Stimulated activated CD4-positive, alpha-beta T cell treated with anti-CD3 and anti-CD28 coated beads, Interleukin-1b, Interleukin-23, amount 100 ng/mL, for 4 hours (primary cell): ENCODE measurements at places on chromosomes 2 and 18.

DNA sequence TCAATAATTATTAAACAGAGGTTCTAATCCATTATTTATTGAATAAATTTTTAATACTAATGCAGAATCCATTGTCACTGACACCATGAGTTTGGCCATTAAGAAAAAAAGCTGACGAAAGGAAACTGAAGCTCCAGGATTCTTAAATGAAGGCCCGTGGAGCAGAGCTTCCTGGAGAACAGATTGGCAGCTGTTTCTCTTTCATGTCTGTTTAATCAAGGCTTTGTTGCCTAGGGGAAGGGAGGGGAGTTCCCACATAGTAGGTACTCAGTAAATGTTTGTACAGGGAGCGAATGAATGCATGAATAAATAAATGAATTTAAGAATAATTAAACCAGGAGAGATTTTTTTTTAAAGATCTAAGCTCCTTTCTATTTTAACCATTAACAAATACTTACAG lies 315.1 kb upstream of the KLHL29 start:
- no peak for DNase-seq

DNA sequence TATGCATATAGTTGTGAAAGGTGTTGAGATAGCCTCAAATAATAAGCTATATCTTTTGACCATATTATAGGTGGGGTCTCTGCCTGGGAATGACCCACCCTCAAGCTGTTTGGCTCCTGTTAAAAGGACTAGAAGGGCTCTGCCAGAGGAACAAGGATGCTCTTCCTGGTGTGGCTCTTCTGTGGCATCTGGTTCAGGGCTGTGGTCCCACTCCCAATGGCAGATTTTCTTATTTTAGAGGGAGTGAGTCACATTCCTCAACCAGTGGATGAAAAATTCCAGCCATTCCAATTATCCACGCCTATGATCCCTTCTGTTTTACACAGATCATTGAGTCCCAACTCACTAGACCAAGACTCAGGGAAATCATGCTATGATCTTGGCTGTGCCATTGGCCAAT lies 119.9 kb downstream of the PARD3B start:
- no peak for DNase-seq

DNA sequence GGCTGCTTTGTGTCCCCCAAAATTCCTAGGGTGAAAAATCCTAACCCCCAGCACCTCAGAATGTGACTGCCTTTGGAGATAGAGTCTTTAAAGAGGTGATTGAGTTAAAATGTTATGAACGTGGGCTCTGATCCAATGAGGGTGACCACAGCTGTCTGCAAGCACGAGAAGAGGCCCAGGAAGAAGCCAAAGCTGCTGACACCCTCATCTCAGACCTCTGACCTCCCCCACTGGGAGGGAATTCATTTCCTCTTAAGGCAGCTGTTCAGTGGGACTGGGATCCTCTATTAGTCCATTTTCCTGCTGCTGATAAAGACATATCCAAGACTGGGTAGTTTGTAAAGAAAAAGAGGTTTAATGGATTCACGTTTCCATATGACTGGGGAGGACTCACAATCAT lies 544.4 kb downstream of the DCDC2C start:
- DNase-seq = no peak

DNA sequence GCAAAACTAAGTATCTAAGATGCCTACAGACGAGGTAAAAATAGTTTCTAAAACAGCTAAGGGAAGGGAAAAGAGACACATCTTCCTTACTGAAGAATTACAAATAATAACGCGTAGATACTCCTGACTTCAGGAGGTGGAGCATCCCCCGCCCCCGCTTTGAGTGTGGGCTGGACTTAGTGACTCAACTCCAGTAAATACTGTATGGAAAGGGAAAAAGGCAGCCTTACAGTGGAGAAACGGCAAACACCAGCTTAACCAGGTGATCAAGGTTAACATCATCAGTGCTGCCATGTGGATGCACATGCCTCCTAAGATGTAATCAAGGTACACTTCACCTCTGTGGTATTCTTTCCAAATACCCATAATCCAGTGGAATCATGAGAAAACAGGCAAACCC lies 47.9 kb downstream of the HADHB start:
- no peak for DNase-seq

- DNase-seq = no peak
These were observed 28.2 kb downstream of the LPIN1 start for GRCh38 chr2:11774600-11774999.

GRCh38 chr2:20671036-20671735 lies 4.2 kb downstream of the GDF7 start:
- no peak for DNase-seq

- DNase-seq = no peak
These were observed at the start of gene FER1L5 for GRCh38 chr2:96642564-96643360. TSS of gene FER1L5 (plus strand) at chr2:96642764. CDS start at chr2:96642837, 73 bp downstream.

- DNase-seq = no peak
These were observed 7.0 kb upstream of the SP3 start for GRCh38 chr2:173972165-173972564.

- no peak for DNase-seq
These were observed 369.2 kb downstream of the GALNT13 start for GRCh38 chr2:154240921-154241379.

- no peak for DNase-seq
These were observed 29.9 kb upstream of the REG3A start for GRCh38 chr2:79189465-79189864.

- no peak for DNase-seq
These were observed 441.1 kb downstream of the LRATD1 start for GRCh38 chr2:15073664-15074063.

GRCh38 chr2:162217598-162217997 lies 25.6 kb downstream of the FAP start:
- no peak for DNase-seq

DNA sequence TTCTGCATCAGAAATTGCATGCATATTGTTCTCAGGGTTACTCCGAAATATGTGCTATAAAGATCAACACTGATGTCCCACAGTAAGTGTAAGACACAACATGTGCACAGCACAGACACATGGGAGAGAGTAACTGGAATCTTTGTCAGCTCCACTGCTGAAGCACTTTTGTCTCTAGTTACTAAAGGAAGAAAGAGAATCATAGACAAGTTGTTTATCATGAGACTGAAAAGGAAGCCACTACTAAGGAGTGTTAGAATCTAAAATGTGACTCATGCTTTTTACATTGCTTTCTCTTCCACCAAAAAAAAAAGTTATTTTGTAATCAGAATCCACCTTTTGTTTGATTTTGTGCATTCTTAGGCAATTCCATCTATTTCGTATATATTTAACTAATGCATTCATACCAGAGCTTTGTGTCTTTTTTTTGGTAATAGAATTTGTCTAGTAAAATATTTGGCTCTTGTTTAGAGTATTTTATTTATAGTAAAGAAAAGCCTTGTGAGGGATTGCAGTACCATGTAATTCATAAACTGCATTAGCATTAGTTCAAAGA lies 502.4 kb downstream of the FBXO15 start:
- no peak for DNase-seq

DNA sequence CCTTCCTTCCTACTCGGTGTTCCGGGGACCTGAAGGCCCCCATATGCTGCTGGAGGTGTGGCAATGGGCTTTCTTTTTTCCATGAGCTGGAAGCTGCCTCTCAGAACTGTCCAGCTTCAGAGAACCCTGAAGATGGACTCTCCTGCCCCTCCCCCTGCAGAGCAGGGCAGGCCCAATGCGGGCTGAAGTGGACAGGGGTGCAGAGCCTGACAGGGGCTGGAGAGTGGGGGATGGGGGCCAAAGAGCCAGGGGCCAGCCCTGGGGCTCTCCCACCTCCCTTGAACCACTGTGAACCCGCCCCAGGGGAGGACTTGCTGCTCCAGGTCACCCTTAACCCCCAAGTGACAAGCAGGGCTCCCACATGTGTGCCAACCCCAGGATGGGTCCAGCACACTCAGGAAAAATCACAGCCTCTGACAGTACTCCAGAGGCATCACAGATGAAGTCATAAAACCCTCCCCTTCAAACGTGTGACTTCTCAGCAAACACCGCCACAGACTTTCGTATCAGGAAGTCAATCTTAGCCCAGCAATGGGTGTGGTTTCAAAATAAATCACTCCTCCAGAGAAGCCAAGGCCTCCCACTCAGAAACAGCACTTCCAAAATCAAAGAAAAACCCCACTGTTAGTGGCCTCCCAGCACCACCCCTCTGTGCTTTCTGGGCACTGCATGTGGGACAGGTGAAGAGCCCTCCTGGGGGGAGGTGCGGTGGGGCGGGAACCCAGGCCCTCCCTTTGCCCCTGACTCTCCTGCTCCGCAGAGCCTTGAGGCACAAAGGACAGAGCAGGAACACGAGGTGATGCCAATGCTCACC lies 135.8 kb downstream of the HDAC4 start:
- DNase-seq = no peak

DNA sequence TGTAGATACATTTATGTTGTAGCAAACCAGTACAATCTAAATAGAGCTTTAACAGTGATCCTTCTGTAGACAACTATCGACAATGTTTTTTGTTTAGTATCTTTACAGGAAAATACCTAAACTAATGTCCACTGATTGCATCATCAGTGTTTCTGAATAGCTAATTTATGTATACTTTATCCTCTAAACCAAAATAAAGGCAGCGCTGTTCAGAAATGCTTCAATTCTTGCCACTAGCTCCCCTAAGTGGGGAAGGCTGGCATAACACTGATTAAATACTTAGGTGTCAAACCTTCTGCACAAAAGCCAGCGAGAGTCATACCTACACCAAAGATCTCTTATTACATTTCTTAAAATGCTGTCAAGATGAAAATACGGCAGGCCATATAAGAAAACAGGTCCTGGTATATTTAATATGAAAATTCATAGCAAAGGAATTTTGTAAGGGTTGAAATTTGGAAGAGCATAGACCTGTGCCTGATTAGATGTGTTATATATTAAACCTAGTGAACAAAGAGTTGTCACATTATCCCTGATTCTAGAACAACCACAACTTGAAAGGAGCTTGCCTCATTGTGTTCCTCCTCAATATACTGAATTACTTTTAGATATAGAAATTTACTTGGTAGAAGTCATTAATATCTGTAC lies 1693.4 kb upstream of the SLC39A10 start:
- no peak for DNase-seq

DNA sequence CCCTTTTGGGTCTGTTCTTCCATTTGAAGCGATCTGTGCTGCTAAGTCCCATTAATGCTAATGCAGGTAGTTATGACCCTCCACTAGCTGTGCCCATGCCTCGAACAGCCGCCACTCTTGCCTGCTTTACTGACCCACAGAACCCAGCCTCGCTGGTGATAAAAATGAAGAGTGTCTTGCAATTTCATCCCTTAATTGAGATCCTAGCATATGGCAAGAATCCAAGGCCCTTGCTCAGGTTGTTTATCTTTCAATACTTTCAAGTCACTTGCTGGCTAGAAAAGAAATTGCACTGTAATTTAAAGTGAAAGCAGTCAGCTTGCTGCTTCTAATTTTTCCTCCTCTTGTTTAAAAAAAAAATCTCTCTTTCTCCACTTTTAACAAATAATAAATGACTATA lies 73.6 kb downstream of the ZNF521 start:
- no peak for DNase-seq

GRCh38 chr2:236205867-236206645 lies 37.9 kb upstream of the GBX2 start:
- DNase-seq = no peak

- no peak for DNase-seq
These were observed 22.5 kb upstream of the MTA3 start for GRCh38 chr2:42545841-42546390.

DNA sequence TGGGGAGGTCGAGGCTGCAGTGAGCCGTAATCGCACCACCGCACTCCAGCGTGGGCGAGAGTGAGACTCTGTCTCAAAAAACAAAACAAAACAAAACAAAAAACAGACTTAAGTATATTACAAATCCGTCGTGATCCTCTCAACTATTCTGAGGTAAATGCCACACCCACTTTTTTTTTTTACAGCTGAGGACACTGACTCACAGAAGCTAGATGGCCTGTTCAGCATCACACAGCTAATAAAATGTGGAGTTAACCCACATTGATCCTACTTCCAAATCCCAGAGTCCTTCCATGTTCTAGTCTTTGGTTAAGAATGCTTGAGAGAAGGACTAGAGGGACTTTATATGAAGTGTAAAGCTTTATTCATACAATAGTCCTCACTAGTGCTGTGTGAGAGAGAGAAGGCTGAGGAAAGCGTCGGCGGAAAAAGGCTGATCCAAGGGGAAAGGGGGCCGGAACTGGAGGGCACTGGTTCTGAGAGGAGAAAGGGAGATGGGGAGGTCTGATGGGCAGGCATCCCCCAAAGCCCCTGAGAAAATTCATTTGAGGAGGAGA lies 627 bp downstream of the RNF25 start:
- no peak for DNase-seq

- DNase-seq = no peak
These were observed 83.3 kb downstream of the EML4 start for GRCh38 chr2:42252464-42252863.

DNA sequence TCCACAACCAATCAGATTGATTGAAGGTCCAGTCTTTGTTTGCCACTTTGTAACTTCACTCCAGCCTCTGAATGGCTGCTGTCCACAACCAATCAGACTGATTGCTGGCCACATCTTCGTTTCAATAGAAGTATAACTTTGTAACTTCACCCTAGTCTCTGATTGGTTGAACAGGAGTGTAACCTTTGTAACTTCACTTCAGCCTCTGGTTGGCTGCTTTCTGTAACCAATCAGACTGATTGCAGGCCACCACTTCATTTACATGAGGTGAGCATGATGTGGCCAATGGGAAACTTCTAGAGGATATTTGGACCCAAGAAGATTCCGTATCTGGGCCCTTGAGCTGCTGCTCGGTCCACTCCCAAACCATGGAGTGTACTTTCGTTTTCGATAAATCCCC lies 16.9 kb upstream of the ALPP start:
- no peak for DNase-seq

DNA sequence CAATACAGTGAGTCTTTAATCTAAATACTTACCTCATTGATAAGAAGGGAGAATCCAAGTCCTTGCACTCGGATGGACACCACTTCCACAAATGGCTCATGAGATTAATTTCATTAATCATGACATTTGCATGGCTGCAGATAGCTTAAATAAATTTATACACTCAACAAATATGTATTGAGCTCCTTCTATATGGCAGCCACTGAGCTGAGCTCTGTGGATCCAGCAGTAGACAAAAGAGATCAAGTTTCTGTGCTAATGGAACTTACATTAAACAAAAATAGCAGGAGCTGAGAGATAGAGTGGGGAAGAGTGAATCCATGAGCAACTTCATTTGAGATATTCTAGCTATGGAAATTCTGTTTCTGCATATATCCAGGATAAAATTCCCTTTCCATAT lies 44.4 kb downstream of the RAB27B start:
- no peak for DNase-seq

GRCh38 chr18:76347341-76347740 lies 147.7 kb downstream of the ZNF516 start:
- no peak for DNase-seq

DNA sequence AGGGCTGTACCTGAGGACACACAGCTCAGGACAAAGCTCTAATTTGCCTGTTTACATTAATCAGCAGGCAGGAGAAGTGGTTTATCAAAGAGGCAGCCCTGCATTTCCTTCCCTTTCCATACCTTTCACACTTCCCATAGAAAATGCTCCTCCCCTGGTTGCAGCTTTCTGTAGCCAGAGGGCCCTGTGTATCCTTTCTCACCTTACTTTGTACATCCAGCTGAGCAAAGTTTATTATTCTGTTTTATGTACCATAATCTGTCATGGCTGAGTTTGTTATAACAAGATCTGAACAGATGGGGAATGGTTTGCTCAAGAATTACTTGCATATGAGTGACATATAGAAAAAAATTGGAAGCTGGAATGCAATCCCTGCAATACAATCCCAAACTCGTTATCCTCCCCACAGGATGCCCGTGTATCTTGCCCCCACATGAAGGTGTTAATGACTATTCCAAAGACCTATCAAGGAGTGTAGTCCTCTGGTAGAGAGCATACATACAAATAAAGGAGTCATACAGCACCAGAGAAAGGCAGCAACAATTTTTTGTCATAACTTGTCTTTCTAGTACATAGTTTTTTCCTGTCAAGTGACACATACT lies 1025.8 kb upstream of the KLHL29 start:
- no peak for DNase-seq
